ENCODE measurements at places on chromosomes 12 and 14.

GRCh38 chr14:80977221-80977620, 21.8 kb downstream of the TSHR start:
- no peak for DNase-seq

DNA sequence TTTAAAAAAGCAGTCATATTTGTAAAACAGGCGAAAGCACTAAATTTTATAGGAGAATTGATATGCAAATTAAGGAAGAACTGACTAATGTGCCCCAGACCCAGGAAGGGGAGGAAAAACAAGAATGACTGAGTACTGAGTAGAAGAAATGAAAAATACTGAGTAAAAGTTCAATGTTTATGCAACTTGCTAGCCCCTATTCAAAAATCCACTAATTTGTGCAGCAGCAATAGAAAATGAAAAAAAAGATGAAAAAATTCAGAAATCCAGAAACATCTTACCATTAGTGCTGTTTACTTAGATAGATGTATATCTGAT, 6.1 kb downstream of the CHD8 start:
- DNase-seq, result no peak

GRCh38 chr14:65261425-65261920, 151.1 kb upstream of the FUT8 start:
- DNase-seq, result no peak

- DNase-seq, result no peak
These were observed 210.1 kb upstream of the TBX3 start for GRCh38 chr12:114894076-114894475.
